H1 (cell line): ENCODE measurements at places on chromosomes 4 and X. TPM values are rescaled to one million over a fixed set of nuclear protein-coding genes. Genes with fewer than 3 reads are reported as not detected.

The FRG2 gene
- total RNA-seq: not detected in 2 replicates

GRCh38 chr4:128600410-128600809 is 209.1 kb upstream of the JADE1 start:
- no peaks in the 10 kb centered on the region for H3K36me3 ChIP-seq
- H3K27me3 ChIP-seq: no peaks in the 10 kb centered on the region
- H3K27ac ChIP-seq: no peak overlapping the region
- H3K4me3 ChIP-seq: no peak overlapping the region
- no peaks in the 10 kb centered on the region for H3K4me1 ChIP-seq

- no peaks in the 10 kb centered on the region for H3K4me1 ChIP-seq
- no peak for DNase-seq
- no peaks in the 10 kb centered on the region for H3K27me3 ChIP-seq
- no peak overlapping the region for H3K4me3 ChIP-seq
- no peak overlapping the region for H3K27ac ChIP-seq
Observed at GRCh38 chr4:126051689-126052424, 737.1 kb downstream of the FAT4 start.

The PPP4R3C gene
- total RNA-seq: not detected in 2 replicates

The GEMIN8 gene
- total RNA-seq: 18.2 and 19.9 TPM in 2 replicates

GRCh38 chrX:375181-376036 is 11.3 kb downstream of the PPP2R3B start:
- H3K4me1 ChIP-seq: peaks cover 23% of the 10 kb centered on the region
- H3K36me3 ChIP-seq: no peaks in the 10 kb centered on the region
- no peak overlapping the region for H3K27ac ChIP-seq
- H3K27me3 ChIP-seq: peaks cover 22% of the 10 kb centered on the region
- H3K4me3 ChIP-seq: no peak overlapping the region

The CXCL1 gene
- 0.69 and 0.80 TPM in 2 replicates for total RNA-seq

- no peak overlapping the region for H3K27ac ChIP-seq
- no peaks in the 10 kb centered on the region for H3K4me1 ChIP-seq
- no peak overlapping the region for H3K4me3 ChIP-seq
- no peak for DNase-seq
- H3K27me3 ChIP-seq: no peaks in the 10 kb centered on the region
Observed at GRCh38 chr4:151905197-151905596, 144.4 kb upstream of the GATB start.

- H3K27ac ChIP-seq: no peak overlapping the region
- no peaks in the 10 kb centered on the region for H3K36me3 ChIP-seq
Observed at GRCh38 chrX:915427-916229, 285.0 kb downstream of the SHOX start.

GRCh38 chr4:171929477-171929876 is 116.3 kb downstream of the GALNTL6 start:
- no peak for DNase-seq
- no peak overlapping the region for H3K27ac ChIP-seq
- peaks cover 4% of the 10 kb centered on the region for H3K4me1 ChIP-seq

The LIMCH1 gene
- 2.7 and 3.5 TPM in 2 replicates for total RNA-seq

The VSIG1 gene
- total RNA-seq: 1.6 and 2.2 TPM in 2 replicates

DNA sequence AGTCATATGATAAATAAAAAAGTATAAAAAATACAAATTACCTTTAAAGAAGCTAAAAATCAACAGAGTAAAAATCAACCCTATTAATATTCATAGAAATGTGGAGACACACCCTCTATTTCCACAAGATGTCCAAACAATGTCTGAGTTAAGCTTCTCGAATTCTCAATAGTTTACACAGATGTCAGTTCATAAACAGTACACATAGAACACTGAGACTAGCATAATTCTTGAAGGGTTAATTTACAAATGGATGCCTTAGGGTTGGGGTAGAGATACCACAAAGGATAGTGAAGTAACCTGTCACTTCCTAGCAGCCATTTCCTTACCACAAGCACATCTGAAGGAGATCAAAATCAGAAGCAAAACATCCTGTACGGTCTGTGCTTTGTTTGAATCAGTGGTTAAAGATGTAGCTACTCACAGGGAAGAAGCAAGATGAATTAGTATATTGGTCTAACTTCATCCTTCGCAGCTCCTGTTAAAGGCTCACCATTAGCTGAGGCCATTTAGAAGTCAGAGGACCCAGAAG is 2393.9 kb downstream of the ARAP2 start:
- no peaks in the 10 kb centered on the region for H3K4me1 ChIP-seq
- no peak overlapping the region for H3K4me3 ChIP-seq
- H3K27me3 ChIP-seq: no peaks in the 10 kb centered on the region
- no peak overlapping the region for H3K27ac ChIP-seq

DNA sequence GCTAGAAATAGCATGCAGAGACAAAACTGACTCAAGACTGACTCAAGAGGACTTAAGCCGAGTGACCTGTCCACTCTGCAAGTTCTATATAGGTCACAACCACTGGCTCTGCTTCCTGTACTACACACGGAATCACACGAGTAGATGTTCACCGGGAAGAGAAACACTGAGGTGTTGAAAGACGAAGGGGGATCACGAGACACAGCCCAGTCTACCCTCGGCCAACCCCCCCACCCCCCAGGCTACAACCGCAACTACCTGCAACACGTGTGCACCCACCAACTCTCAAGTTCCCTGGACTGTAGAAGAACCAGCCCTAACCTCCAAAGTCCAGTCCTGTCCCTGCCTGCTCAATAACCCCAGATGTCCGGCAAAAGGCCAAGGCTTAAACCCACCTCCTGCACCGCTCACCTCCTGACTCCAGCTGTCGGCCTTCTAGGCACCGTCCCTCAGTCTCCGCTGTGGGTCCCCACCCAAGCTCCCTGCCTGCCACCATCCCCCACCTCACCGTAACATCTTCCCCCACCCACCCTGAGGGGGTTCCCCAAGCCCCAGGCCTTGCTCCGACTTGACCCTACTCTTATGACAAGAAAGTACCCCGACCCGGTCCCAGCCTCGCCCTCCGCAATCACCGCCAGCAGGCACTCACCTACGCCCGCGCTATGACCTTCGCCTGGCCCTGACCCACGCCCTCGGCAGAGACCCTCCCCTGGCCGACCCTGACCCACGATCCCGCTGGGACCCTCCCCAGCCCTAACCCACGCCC is 739 bp downstream of the GAK start:
- H3K36me3 ChIP-seq: no peaks in the 10 kb centered on the region
- H3K27ac ChIP-seq: peak overlapping the region; percentile 75
- H3K4me1 ChIP-seq: peaks cover 3% of the 10 kb centered on the region
- no peaks in the 10 kb centered on the region for H3K27me3 ChIP-seq
- peak overlapping the region; percentile 86 for H3K4me3 ChIP-seq

GRCh38 chrX:49309401-49309981 is 6.0 kb downstream of the GAGE10 start:
- DNase-seq: peak; percentile 29
- H3K27me3 ChIP-seq: no peaks in the 10 kb centered on the region
- H3K4me3 ChIP-seq: peak overlapping the region; percentile 52
- peaks cover 5% of the 10 kb centered on the region for H3K4me1 ChIP-seq
- H3K36me3 ChIP-seq: no peaks in the 10 kb centered on the region
- H3K27ac ChIP-seq: peak overlapping the region; percentile 86; the same call in 1 of the 2 replicates

GRCh38 chr4:163137581-163137980 is 29.1 kb downstream of the NAF1 start:
- no peak overlapping the region for H3K4me3 ChIP-seq
- no peaks in the 10 kb centered on the region for H3K27me3 ChIP-seq
- H3K4me1 ChIP-seq: no peaks in the 10 kb centered on the region
- no peak overlapping the region for H3K27ac ChIP-seq
- no peak for DNase-seq

- H3K27ac ChIP-seq: no peak overlapping the region
- DNase-seq: no peak
- no peaks in the 10 kb centered on the region for H3K27me3 ChIP-seq
- H3K4me3 ChIP-seq: no peak overlapping the region
- H3K4me1 ChIP-seq: no peaks in the 10 kb centered on the region
Observed at GRCh38 chr4:156815717-156816359, 155.8 kb downstream of the PDGFC start.

DNA sequence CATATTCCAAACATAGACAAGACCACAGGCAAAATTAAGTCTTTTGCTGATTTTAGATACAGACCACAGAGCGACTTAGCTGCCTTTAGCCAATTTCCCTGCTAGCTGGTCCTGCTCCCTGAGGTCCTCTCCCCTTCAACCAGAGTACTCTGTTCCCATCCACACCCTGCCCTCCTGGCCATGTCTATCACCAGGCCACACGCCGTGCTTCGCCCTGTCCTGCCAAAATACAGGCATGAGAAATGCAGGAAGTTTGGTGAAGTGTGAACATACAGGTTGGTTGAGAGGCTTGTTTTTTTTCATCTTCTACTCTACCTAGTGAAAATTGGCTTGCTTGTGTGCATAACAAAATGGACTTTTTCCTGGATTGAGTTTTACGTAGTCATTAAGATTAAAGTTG is 226.2 kb upstream of the TENM3 start:
- no peaks in the 10 kb centered on the region for H3K36me3 ChIP-seq
- no peaks in the 10 kb centered on the region for H3K27me3 ChIP-seq
- H3K4me3 ChIP-seq: no peak overlapping the region
- H3K27ac ChIP-seq: no peak overlapping the region

DNA sequence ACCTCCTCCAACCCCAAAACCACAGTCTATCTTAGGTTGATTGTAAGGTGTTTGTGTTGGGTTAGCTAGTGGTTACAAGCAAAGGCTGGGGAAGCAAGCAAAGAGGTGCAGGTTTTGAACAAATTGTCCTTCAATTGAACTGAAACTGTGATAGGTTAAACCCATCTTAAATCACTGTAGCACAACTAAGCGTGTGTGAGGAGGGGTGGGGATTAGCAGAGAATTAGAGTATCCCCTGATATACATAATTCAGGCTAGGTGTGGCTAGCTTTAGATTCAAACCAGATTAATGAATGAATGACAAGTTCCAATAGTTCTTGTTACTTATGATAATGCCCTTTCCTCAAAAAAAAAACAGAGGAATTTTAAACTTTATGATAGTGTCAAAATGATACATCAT is 191.0 kb upstream of the POF1B start:
- no peaks in the 10 kb centered on the region for H3K4me1 ChIP-seq
- H3K36me3 ChIP-seq: no peaks in the 10 kb centered on the region

GRCh38 chr4:41280010-41280409 is 23.3 kb downstream of the UCHL1 start:
- no peak for DNase-seq
- H3K27me3 ChIP-seq: no peaks in the 10 kb centered on the region
- no peak overlapping the region for H3K27ac ChIP-seq
- peaks cover 4% of the 10 kb centered on the region; the same call in 1 of the 2 replicates for H3K36me3 ChIP-seq
